ENCODE measurements at places on chromosomes 1 and 21.

GRCh38 chr1:36122062-36123030, 2.7 kb downstream of the COL8A2 start:
- DNase-seq: no peak

GRCh38 chr1:81799939-81800694, 617 bp upstream of the ADGRL2 start:
- DNase-seq: peak; percentile 30

DNA sequence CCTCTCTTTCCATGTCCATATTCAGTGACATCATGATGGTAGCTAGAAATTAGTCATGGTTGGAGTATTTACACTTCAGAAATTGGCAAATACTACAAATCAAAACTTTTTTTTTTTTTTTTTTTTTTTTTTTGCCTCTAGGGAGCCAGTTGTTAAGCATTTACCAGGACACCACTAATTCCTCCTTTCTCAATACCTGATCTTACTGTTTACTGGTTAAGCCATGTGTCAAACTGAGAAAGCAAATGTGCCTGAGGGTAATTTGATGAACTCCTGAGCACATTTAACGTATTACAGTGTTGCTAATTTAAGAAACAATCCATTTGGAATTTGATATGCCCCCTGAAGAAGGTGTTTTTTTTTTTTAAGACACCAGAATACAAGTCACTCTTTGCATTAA, 94.4 kb downstream of the DNM3 start:
- no peak for DNase-seq

DNA sequence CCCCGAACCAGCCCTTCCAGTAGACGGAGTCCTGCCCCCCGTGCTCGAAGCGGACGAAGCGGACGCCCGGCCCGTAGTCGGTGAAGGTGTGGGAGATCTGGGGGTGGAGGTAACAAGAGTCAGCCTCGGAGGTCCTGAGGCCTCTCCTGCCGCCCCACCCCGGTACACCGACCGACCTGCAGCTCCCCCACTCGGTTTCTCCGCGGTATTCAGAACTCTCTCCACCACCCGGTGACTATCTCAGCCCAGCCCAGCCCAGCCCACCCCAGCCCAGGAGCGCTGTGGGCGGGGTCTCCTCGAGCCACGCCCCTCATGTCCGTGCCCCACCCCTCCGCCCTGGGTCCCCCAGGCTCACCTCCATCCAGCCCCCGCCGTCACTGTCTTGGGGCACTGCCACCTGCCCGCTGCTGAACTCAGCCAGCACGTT, 5.5 kb downstream of the FBXO2 start:
- DNase-seq: no peak

DNA sequence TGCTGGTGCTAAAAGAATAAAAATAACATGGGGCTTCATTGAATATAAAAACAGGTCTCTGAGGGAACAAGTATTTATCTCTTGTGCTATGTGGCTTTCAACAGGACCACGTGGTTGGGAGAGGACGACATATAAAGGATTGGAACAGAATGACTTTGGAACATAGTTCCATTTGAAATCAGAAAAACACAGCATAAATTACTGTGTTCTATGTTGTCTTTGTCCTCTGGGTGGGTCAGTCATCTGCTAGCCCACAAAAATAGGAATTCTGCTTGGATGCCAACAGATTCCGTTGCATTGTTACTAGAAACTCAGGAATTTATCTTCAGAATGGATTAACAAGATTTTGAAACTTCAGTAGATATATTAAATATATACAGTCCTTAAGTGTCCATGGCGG, 5.9 kb downstream of the CEP85 start:
- no peak for DNase-seq

- no peak for DNase-seq
These were observed 466.6 kb upstream of the OLFM3 start for GRCh38 chr1:102463328-102463727.

GRCh38 chr1:76254104-76255030, 179.8 kb downstream of the ST6GALNAC3 start:
- no peak for DNase-seq

DNA sequence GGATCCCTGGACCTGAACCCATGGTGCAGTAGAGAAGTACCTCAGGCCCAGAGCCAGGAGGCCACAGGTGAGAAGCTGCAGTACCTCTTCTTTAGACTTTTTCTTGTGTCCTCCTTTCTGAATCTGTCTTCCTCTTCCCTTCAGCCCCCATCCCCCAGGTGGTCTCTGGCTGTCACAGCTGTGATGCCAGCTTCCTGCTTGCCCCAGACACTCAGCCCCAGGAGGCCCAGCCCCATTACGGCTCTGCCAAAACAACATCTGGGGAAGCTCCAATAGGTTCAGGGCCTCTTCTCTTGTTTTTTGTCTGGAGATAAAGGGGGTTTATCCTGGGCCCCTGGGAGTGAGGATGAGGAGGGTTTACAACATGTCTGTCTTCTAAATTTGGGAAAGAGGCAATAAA, 9.5 kb upstream of the BTG2 start:
- no peak for DNase-seq

Data from NCI-H460 (cell line).